ENCODE measurements at places on chromosomes 6 and 20.

- DNase-seq, result no peak
Observed at GRCh38 chr6:49462071-49462470, 982 bp downstream of the MMUT start.

DNA sequence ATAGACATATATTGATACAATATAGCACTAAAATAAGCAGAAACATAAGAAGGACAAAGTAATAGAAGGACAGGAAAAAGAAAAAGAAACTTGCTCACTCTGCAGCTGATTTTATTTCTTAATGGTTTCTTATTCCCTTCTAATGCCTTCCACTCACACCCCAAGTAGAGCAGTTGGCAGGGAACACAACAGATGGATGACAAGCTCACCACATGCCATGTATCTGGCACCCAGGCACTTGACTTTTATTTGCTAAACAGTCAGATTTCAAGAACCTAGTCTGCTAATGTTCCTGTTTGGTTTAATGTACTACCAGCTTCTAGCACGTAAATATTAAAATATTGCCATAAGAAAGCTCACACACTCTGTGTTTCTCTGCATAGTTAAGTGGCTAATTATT is 87.1 kb downstream of the COL19A1 start:
- no peak for DNase-seq

GRCh38 chr20:36199345-36200257 is 36.7 kb upstream of the AAR2 start:
- DNase-seq, result peak; percentile 68

GRCh38 chr6:71488186-71488585 is 199.6 kb downstream of the OGFRL1 start:
- no peak for DNase-seq

GRCh38 chr20:47273591-47274235 is 82.8 kb downstream of the ZMYND8 start:
- DNase-seq, result no peak

- DNase-seq, result no peak
Observed at GRCh38 chr6:103011605-103012004, 1618.1 kb downstream of the GRIK2 start.

DNA sequence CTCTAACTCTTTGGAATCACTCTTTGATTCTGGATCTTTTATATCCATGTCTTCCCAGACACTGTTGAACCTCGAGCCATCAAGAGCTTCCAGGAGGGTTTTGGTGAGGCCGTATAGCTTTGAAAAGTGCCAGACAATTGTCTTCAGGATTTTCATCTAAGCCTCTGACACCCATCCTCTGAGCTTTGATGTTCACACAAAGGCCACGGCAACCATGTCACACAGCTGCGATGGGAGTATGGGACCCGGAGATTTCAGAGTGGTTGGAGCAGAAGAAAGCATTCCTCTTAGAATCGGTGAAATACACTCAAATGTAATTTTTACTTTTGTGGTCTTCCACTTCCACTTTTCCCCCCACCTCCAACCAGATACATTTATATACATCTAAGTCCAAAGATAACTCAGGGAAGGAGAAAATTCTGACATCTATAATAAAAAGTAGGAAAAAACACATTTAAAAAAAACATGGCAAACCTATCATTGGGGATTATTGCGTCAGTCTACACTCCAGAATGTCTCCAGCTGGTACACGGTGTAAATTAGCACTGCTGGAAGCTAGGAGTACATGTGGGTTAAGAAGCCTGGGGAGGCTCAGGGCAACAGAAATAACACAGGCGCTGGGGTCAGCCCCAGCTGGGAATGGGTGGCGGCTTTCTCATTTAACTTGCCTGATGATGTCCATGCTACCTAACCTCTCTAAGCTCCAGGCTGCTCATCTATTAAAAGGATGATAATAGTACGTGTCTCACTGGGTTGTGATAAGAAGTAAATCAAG is 92.7 kb downstream of the LY86 start:
- DNase-seq, result no peak

DNA sequence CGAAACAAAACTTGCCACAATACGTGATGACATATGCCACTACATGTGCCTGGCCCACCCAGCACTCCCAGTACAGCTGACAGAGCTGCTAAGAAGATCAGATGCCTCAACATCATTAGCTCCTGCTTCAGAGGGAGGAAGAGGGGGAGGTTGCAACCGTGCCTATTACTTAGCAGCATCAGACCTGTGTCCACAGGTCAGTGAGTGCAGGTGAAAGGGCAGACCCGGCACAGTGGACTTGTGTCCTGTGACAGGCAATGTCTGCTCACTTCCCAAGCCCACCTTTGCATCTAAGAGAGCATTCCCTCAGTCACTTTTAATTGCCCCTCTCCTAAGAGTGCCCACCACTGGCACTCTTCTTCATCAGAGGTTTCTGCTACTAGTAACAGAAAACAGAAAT is 9.4 kb upstream of the COL12A1 start:
- DNase-seq, result no peak

DNA sequence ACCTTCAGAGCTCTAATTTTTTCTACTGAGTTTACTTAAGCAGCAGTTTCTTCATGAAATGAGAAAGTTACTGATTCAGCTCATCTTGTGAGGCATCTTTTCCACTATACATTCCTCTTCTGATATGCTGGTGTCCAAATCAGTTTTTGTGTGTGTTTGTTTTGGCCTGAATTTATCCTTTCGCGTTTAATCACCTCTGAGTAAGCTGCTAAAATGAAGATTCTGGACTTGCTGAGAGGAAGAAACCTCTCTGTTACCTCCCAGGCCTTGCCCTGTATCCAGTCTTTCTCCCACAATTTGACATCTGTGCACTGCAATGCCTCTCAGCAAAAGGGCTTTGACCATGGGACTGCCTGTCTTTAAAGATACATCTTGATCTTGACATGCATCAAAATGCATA is 536.2 kb upstream of the NRSN1 start:
- no peak for DNase-seq

- no peak for DNase-seq
Observed at GRCh38 chr20:56631990-56632327, 2.9 kb downstream of the TFAP2C start.

- no peak for DNase-seq
Observed at GRCh38 chr6:53524455-53524815, 20.5 kb downstream of the GCLC start.

DNA sequence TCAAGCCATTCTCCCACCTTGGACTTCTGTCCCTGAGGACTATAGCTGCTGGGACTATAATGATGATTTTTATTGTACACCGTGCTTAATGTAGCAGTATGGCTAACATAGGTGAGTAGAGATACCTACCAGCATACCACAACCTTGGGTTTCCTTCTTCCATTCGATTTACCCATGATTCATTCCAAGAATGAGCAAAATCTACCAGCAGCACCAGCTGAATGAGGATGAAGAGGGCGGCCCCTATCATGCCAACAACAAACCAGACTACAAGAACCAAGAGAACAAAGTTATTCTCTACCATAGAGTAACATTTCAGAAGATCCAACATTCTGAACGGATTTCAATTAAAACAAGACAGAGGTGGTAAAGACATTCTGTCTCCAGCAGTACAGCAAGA is 12.1 kb downstream of the SERINC3 start:
- DNase-seq, result no peak

DNA sequence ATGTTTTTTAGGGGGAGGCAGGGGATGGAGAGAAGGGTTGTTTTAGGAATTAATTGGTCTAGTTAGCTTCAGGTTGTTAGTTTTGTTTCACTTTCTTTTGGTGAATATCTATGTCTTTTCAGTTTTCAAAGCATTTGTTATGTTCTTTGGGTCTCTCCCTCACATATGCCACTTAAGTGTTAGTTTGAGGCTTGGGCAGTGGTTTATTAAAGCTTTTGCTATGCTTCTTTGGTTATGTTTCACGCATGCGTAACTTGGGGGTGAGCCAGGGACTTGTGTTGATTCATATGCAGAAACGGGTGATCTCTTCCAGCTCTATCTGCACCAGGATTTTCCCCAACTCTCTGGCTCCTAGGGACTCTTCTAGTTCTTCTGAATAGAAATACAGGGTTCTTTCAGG is 11.4 kb upstream of the MMS22L start:
- DNase-seq, result no peak

- no peak for DNase-seq
Observed at GRCh38 chr6:17091122-17091521, 10.7 kb upstream of the STMND1 start.

GRCh38 chr6:105326833-105327770 is 75.8 kb downstream of the PREP start:
- DNase-seq, result no peak

- DNase-seq, result no peak
Observed at GRCh38 chr6:21138336-21139069, 455.0 kb upstream of the SOX4 start.
